ENCODE measurements at places on chromosomes 6 and 20.

DNA sequence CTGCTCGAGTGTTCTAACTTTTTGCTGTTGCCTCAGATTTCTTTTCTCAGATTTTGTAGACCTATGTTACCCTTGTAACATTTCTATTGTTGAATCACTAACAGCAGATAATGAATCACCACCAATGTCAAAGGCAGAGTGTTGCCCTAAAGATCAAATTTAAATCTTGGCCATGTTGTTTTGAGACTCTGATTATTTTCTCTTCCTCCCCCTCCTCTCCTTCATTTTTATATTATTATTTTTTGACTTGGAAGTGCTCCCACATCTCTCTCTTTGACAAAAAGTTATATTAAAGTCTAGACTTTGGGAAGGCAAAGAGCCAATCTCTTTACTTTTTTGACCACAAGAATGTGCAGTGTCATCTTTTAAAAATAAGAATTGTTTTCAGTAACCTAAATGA lies 422.7 kb downstream of the NKAIN2 start:
- DNase-seq, result no peak

DNA sequence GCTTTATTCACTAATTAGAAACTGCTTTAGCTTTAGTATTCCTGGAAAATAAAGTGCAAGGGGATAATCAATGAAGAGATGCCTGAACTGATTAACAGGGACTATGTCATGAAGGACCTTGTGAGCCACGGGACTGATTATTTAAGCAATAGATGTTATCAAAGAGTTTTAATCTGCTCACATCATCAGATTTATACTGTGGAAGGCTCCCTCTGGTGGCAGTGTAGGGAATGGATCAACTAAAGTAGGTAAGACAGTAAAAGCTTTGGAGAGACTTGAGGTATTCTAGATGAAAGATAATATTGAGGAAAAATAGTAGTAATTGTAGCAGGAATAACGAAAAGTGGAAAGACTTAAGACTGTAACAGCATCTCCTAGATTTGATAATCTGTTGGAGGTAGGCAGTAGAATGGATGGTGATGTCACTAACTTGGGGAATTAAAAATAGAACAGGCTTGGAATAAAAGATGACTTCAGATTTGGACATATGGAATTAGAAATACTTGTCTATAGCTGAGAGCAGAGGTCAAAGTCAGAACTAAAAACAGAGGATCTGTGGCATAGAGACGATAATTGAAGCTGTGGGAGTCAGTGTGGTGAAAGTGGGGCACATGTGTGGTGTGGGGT lies 80.3 kb upstream of the HTR1E start:
- peak; percentile 40 for DNase-seq

GRCh38 chr20:47003223-47003622 lies 108.6 kb downstream of the EYA2 start:
- DNase-seq, result no peak

DNA sequence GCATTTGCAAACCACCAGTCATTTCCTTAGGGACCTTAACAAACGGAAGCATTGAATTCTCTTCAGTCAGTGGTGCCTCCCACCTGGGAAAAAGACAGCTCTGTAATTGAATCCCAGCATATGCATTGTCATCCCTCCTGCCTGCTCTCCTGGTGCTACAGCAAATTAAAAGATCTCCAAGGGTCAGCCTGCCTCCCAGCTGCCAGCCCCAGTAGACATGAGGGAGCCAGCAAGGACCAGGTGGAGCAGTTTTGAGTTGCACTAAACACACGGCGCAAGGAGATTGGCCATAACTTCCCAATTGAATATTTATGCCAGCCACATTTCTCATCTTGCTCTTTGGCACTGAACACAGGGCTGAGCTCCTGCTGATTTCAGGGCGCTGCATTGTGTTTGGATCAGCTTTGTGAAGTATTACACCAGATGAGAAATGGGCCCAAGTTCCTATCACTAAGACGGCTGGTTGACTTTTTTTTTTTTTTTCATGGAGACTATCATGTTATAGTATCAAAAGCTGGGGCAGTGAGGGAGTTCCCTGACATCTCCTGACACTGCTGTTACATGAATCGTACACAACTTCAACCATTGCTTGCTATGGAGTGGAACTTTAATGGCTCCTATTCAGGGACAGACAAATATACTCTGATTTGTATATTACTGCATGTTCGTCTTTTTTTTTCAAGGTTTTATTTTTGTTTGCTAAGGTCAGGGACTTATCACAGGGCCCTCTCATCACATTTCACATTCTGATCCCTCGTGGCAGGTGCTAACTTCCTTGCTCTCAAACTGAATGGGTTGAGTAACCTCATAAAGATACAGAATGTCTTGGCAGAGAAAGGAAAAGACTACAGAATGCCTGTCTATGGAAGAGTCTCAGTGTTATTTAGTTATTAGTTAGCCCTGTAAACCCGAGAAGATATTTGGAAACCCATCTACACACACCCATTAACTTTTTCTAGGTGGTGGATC lies 191.1 kb downstream of the EYA4 start:
- peak; percentile 69 for DNase-seq

DNA sequence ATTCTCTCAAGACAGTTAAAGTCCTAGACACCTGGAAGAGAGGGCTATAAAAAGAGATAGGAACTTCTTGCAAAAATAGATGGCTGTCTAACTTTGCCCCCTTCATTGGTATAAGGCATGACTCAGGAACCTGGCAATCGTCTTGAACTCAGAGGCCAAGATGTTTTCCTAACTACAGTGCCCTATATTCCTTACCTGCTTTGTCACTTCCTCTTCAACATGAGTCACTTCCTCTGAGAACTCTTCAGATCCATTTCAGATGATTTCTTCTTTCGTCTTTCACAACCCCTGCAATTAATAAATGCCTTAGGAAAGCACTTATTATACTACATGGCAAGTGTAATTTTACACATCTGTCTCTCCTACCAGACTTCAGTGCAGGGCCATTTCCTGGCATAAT lies 83.5 kb downstream of the HAO1 start:
- DNase-seq, result no peak

- DNase-seq, result no peak
Observed at GRCh38 chr20:31820228-31820627, 1.1 kb downstream of the MYLK2 start.

DNA sequence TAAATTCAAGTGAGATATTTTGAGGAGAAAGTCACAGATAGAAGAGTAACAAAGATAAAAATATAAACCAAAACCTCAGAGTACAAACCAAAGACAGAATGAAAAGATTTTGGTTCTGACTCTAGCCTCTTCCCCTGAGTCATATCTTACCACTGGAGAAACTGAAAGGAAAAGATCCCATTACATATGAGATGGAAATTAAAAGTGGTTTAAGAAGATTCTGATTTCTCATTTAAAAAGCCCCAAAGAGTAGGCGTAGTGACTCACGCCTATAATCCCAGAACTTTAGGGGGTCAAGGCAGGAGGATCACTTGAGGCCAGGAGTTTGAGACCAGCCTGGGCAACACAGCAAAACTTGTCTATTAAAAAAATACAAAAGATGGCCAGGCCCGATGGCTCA lies 30.6 kb downstream of the SPINT4 start:
- DNase-seq, result no peak

DNA sequence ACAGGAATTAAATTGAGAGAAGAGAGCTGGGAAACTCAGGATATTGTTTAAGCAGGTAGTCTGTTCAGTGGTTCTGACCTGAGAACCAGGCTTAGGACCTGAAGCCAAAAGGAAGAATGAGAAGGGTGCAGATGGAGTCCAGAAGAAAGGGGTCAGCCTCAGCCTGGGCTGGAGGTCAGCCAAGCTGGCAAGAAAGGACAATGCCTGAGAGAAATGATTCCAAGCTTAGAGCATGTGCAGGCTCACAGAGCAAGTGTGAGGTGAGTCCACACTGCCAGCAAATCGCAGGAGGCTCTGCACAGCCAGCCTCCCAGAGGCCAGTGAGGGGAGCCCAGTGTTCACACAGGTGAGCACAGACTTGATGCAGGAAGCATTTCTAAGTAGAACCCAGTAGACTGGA lies 47.3 kb downstream of the DAAM2 start:
- DNase-seq, result no peak

DNA sequence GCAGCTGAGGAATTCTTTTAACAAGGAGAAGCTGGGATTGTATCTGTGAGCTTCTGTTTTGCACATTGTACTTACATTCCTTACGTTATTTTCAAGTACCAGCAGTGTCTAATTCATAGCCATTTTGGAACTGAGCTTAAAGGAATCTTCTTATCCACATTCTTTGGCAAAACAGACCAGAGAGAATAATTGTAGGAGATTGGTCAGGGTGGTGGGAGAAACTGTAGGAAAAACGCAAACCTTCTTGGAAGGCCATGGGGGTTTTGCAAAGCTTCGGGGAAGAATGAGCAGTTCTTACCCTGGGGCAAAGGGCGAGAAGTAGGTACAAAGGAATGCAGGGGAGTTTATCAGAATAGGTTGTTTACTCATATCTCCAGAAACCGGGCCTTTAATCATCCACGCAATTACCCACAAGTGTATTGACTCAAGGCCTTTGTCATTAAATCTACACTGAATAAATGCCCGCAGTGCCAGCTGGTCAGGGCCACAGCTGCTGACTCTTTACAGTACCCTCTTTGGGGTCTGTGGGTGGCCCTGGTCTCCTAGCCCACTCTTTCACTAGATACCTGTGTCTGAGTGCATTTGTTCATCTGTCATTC lies 39.6 kb upstream of the SPTLC3 start:
- DNase-seq, result no peak

GRCh38 chr6:16432075-16433032 lies 194.0 kb downstream of the GMPR start:
- no peak for DNase-seq

GRCh38 chr6:47231151-47231550 lies 78.6 kb downstream of the TNFRSF21 start:
- no peak for DNase-seq

GRCh38 chr20:4112481-4113421 lies 97.4 kb upstream of the RNF24 start:
- peak; percentile 17 for DNase-seq

- no peak for DNase-seq
Observed at GRCh38 chr6:75864446-75864845, 115.4 kb downstream of the MYO6 start.

- no peak for DNase-seq
Observed at GRCh38 chr6:76885861-76886301, 577.4 kb downstream of the HTR1B start.

DNA sequence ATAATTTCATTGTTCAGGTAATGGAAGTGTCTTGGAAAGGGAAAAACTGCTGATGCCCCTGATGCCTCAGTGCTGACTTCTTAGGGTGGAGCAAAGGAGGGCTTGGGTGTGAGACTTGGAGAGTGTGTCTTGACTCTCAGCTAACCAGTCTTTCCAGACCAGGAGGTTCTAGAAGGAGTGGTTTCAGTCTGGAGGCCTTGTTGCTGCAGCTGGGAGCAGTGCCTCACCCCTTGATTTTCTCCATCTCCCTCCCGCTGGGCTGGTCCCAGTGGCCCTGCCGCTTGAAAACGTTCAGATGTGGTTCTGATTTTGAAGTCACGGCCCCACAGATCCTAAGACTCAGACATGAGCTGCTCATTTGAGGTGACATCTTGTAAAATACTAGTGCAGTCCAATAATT lies 5.4 kb downstream of the DSP start:
- DNase-seq, result no peak

DNA sequence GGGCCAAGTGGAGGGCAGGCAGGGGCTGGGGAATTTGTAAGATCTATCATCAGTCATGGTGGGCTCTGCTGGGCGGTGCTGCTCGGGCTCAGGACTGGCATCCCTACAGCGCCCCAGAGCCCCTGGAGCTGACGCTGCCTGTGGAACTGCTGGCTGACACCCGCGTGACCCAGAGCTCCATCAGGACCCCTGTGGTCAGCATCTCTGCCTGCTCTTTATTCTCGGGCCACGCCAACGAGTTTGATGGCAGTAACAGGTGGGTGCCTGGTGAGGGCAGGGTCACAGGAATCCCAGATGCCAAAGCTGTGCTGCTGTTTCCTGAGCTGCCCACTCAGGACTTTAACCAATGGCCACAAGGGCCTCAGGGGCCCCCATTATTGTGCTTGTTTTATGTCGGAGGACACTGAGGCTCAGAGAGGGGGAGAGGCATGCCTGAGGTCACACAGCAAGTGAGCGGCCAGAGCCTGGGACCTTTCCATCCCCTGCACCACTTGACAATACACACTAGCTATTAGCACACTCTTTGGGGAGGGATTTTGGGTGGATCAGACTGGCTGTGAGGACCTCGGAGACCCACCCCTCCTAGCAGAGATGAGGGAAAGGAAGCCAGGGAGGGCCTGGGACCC lies 6.3 kb downstream of the BPIFB2 start:
- DNase-seq, result no peak

DNA sequence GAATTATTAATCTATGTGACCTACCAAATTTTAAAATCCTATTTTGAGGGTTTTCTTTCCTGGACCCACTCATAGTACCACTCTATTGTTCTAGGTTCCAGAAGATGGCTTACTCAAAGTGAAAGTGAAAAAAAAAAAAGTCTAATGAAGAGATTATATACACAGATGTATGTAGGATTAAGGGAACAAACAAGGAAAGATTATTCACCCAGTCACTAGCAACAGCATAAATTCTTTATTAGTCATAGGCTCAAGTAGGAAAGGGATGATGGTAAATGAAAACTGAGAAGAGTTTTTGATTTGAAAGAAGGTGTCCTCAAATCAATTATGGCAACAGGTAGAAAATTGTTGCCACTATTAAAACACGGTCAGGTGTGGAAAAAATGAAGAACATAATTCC lies 923.7 kb downstream of the TBC1D32 start:
- no peak for DNase-seq

- DNase-seq, result no peak
Observed at GRCh38 chr6:104613416-104614001, 246.2 kb downstream of the HACE1 start.

DNA sequence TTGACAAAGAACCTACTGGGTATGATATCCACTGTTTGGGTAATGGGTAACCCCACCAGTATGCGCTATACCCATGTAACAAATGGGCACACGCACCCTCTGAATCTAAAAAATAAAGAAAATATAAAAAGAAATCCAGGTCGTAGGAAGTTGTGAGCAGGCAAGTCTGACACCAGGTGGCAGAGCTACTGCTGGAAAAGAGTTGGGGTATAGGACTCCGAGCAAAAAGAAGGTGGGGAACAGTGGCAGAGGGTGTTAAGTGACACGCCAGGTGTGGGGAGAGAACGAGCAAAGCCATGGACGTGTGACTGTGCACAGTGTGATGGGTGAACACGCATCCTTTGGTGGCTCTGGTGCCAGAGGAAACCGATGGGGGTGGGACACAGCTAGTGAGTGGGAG lies 46.7 kb downstream of the NOX3 start:
- no peak for DNase-seq

GRCh38 chr6:3888153-3888957 lies 39.2 kb downstream of the FAM50B start:
- no peak for DNase-seq

DNA sequence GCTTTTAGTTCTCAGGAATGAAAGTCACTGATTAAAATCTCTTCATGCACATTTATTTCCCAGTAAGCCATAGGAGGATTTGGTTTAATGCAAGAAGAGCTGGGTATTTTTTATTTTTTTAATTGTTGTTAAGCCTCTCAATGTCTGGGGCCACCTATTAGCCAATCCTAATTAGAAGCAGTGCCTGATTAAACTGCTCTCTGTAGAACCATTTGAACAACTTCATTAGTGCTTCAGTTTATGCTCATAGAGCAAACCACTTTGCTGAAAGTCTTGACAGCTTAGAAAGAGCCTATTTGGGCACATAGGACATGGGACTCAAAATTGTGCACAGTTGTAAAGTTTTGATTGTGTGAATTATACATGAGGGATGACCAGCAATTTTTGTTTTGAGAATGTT lies 548.9 kb downstream of the FRK start:
- DNase-seq, result no peak

Data from NCI-H2081 (cell line).